Cortex of kidney (tissue), 1 donor: ENCODE measurements at places on chromosomes 5 and 9.

DNA sequence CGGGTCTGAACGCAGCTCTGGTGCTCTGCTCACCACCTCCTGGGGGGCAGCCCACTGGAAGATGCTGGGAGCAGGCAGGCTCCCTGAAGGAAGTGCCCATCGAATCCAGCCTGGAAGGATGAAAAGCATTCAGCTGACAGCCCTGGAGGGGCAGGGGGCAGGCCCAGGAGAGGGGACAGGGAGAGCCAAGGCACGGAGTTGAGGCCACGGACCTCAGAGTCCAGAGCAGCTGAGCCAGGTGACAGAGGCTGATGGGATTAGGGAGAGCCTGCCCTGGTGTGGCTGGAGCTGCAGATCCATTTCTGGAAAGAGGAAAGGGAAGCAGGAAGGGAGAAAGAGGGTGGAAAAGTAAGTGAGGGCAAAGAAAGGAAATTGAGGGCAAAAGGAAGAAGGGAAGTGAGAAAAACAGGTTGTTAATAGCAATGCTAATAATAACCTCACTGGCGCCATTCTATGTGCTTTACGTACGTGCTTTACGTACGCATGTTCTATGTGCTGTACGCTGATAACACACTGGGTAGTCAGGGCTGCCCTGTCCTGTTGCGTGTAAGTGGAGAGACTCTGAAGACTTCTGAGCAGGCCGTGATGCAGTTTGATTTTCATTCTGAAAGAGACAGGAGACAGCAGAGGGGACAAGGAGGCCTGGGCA is 52.6 kb downstream of the LMX1B start:
- DNase-seq, result no peak

DNA sequence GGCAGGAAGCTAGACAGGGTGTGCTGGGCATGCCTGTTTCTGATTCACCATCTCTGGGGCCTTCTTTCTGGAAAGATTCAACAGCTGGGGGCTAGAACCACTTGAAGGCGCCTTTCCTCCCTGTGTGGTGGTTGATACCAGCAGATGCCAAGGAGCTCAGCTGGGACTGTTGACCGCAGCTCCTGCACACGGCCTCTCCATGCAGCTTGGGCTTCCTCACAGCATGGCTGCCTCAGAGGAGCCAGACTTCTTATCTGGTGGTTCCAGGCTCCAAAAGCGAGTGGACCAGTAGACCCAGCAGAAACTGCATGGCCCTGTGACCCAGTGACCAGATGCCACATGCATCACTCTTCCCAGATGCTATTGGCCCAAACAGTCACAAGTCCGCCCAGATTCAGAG is 74.7 kb upstream of the COL5A1 start:
- no peak for DNase-seq

DNA sequence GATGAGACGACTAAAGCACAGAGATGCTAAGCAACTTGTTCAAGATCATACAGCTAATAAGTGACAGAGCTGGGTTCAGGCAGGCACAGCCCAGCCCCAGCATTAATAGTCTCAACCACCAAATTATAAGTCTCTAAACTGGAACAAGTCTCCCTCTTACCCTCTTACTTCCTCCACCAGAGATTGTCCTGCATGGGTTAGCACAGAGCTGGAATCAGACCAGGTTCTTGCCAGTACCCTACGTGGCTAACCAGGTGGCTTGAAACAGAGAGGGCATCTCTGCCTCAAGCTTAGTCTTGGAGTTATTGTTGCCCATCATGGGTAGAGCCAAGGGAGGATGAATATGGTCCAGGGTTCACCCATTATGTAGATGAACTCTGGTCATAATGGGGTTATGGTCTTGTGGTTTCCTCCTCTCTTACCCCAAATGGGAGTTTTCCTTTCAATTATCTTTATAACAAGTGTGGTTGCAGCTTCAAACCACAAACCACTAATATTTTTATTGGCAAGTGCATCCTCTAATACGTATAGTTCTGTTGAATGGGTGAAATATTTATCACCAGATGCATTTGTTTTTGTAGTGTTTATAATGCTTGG is 8.3 kb upstream of the XPA start:
- DNase-seq, result no peak

DNA sequence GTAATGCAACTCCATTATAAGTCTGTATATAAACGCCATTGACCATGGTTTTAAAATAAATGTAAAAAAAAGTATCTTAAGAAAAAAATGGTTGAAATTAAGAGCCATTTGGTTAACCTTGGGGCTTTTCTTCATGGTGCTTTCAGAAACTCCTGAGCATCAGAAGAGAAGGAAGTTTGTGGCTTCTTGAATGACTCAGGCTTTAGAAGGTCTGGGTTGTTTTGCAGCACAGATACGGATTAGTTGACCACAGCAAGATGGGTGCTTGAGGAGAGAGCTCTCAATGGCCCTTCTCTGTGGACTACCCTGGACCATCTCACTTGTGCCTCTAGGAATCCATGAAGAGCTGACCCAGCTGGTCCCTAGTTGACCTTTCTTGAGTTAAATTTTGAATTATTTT is 189.5 kb downstream of the TMEM38B start:
- no peak for DNase-seq

DNA sequence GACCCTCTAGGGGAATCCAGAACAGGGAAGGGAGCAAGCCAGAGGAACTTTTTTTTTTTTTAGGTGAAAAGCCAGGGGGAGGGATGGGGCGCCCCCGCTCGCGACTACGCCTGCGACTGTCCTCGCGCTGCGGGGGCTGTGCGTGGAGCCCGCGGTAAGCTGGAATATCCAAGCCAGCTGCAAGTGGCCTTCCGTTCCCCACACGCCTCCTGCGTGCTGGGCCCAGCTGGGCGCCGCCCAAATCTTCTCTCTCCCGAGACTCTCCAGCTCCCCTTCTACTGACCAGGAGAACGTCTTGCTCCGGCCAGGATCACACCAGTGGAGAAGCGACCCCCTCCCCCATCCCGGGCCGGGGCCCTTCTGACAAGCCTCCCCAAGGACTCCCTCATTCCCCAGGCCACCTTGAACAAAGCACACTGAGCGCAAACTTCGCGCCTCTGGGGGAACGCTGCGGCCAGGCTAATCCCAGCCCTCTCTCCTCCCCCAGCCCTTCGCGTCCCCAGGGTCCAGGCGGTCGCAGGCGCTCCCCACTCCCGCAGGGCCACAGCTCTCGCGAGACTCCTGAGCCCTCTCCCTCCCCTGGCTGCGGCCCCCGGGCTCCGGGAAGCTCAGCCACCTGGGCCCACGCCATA is 6.6 kb downstream of the BARX1 start:
- no peak for DNase-seq

DNA sequence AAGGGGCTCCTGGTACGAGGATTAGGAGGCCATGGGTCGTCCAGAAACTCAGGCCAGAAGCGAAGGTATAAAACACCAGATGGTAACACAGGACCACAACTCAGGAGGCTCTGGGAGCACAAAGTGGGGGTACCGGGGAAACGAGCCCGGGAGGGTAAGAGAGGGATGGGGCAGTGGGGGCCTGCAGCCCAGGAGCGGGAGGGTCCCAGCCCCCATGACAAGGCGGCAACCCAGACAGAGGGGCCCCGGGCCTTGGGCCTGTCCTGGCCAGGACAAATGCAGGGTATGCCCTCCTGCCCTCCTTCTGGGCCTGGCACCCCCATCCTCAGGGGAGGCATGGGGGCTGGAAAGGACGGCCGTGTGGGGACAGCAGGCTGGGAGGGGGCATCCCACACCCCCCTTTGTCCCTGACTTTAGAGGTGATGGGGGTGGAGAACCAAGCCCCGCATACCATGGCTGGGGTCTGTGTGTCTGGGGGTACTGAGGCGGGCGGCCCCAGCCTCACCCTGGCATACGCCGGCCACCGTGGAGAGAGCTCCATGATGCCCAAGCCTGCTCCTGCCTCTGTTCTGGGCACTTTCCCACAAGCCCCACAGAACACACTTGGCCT is 47.0 kb upstream of the EXOC3 start:
- DNase-seq, result no peak

GRCh38 chr5:156896546-156896945 is 46.5 kb downstream of the PPP1R2B start:
- no peak for DNase-seq

DNA sequence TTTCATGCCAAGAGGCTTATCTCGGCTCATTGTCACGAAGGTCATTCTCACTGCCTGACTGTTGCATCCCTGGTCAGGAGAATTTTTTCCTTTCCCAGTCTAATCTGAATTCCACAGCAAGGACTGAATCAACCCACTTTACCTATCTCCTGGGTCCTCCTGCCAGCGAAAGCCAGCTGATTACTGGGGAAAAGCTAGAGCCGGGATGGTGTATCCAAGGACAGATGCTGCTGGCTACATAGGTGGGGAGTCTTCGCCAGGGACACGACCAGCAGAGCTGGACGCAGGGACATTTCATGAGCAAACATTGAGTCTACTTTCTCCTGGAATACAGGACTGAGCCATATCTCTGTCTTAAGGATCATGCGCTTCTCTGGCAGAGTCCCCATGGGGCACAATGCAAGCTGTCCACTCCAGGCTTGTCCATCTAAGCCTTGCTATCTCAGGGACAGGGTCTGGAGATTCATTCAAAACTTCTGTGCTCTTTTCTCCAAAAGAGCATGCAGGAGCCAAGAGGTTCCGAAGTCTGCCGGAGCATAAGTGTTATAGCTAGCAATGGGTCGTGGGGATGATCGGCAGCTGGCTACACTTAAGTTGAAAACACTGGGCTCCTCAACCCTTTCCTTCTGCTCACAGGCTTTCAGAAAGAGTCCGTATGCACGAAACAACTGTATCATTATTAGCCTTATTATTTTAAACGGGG is 6.5 kb upstream of the HAND1 start:
- DNase-seq, result no peak

DNA sequence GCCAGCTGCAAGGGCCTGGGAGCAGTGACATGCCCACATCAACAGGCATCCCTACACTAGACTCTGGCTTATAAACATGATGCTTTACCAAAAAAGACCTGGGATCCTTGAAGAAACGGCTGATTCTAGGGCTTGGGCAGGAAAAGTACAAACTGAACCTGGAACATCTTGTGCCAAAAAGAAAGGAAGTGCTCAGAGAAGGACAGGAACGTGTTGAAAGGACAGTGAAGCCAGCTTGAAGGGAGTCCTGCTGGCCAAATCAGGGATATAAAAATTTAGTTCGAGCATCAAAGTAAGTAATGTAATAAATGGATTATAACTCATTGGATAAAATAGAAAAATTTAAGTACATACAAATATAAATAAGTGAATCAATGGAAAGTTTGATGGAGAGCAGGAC is 58.1 kb downstream of the ALDH7A1 start:
- DNase-seq, result no peak

DNA sequence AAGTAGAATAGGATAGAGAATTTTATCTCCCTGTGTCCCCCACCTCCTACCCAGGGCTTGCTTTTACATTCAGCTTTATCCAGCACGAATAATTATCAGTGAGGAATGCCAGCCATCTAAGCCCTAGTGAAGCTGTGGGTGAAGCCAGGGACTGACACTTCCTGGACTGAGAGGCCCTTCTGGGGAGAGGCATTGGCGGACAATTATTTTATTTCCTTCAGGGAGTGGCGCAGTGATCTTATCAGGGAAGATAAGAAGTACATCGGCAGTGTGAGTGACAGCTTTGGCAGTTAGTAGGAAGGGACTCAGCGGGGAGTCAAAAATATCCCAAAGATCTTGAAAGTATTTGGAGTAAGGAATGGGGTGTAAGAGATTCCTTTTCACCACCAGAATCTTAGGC is 34.9 kb upstream of the RPS23 start:
- no peak for DNase-seq

GRCh38 chr5:115831163-115831768 is 10.1 kb downstream of the ATG12 start:
- no peak for DNase-seq

DNA sequence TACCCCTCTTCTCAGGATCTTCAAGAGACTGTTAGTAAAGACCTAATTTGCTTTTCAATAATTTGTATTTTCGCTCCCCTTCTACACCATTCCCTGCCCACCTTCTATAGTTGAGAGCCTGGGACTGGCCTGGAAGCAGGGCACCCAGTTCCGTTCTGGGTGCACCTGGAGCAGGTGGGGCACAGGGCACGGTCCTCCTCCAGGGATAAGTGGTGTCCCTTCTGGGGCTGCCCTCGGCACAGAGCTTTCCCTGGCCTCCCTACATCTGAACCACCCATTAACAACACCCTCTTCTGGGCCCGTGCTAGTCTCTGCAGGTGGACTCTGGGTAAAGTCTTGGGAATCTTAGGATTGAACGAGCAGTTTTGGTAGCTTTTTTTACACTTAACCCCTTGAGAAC is 92.8 kb upstream of the PANK3 start:
- DNase-seq, result no peak

GRCh38 chr9:82598241-82599039 is 464.5 kb downstream of the RASEF start:
- no peak for DNase-seq

- no peak for DNase-seq
Measured at GRCh38 chr5:88824892-88825583, 57.9 kb downstream of the MEF2C start.

- no peak for DNase-seq
Measured at GRCh38 chr5:68454766-68455165, 239.2 kb downstream of the PIK3R1 start.

DNA sequence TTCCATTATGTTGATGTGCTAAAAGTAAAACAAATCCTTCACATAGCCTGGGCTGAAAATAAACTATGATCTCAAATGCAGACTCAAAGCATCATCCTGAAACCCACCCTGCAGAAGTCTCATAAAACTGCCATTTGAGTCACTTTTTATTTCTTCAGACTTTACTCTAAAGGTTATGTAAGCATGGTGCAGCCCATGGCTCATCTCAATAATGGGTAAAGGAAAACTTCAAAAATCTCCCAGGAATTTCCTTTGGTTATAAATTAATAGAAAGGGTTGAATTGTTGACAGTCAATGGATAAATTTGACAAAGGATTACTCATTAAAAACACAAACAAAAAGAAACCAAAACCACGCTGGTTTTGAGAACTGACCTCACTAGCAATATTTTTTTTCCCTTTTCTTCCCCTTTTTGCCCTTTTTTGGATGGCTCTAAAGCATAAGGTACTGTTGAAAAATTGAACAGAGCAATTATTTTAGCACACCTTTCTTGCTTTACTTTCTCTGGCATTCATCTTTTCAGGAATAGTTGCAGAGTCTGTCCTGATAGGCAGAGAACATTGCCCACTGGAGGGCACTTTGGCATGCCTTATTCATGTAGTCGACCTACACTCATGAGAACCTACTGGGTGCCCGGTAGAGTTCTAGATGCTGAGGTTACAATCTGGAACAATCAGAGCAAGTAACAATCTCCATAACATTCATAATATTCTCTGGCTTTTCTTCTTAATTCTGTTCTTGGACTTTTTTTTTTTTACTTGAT is 191.4 kb downstream of the TMEM167A start:
- no peak for DNase-seq

DNA sequence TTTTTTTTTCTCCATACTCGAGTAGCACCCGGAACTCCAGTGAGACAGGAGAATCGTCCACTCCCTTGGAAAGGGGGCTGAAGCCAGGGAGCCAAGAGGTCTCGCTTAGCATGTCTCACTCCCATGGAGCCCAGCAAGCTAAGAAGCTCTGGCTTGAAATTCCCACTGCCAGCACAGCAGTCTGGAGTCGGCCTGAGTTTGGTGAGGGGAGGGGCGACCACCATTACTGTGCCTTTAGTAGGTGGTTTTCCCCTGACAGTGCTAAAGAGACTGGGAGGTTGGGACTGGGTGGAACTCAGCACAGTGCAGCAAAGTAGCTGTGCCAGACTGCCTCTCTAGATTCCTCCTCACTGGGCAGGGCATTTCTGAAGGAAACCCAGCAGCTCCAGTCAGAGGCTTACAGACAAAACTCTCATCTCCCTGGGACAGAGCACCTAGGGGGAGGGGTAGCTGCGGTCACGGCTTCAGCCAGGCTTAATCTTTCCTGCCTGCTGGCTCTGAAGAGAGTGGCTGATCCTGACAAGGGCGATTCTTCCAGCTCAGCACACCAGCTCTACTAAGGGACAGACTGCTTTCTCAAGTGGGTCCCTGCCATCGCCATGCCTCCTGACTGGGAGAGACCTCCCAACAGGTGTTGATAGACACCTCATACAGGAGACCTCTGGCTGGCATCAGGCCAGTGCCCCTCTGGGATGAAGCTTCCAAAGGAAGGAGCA is 414.5 kb upstream of the ZNF608 start:
- no peak for DNase-seq
